Fibroblast of upper back skin (primary cell): ENCODE measurements at places on chromosomes 12 and 14.

DNA sequence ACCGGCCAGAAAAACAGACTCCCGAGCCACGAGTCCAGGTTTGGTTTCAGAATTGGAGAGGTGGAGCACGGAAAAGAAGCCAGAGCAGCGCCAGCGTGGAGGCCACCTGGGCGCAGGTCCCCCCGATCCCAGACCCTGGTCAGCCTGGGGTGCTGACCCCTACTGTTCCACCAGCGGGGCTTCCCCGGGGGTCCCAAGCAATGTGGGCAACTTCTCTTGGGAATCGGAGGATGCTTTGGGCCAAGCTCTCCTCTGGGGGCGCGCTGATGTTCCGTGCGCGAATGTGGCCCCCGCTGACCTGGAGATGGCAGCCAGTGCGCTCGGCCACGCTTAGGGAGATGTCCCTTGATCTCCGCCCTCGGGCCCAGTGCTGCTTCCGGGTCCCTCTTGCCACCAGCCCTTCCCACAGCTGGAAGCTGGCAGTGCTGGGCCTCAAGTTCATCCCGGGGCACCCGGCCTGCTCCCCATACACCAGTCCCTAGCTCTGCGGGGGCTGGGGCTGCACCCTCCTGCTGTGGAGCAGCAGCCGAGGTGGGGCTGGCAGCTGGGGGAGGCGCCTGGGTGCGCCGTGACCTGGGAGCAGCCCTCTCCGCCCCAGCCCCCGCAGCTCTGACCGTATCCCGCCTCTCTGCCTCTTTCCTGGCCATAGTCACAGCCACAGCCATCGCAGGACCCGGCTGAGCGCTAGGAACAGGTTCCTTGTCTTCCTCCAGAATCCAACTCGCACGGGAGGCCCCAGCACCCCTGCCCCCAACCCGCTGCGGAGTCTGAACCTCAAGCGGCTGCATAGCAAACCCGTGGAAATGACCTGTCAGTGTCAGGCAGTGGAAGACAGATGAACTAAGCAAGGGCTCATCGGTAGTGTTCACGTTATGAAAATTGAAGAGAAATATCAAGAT is 91.2 kb downstream of the RCOR1 start:
- no peak for DNase-seq

- DNase-seq = peak; percentile 12
These were observed 81.9 kb downstream of the CFAP54 start for GRCh38 chr12:96571101-96571862.

DNA sequence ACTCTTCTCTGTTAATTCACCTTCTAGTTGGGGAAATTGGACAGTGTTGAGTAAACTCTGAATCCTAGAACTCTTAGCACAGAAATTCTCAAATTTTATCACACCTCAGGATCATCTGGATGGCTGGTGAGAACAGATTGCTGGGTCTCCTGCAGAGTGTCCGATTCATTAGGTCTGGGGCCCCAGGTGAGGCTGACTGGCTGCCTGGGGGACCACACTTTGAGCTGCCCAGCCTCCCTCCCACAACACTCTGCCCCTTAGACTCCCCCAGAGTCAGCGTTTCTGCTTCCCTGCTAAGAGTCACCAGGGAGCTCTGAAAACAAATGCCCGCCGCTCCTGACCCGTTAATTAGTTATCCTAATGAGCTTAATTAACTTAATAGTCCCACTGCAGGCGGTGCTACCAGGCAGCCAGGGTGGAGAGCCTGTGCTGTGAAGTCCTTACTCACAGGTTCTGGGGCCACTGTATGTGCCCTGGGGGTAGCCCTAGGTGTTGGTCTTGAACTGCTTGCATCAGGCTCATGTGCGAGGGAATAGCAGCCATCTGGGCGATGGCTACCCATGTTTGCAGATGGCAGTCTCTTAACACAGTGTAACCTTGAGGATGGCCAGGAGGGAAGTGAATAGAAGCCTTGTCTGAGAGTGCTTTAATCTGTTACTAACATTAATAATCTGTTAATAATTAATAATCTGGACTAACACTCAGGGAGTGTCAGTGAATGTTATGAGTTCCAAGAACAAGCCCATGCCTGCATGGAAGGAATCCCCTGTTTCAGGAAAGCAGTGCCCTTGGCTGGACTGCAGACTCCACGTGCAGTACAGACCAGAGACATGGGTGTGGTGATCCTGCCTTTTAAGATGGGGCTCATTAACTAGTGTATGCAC is 35.6 kb downstream of the AACS start:
- no peak for DNase-seq

- no peak for DNase-seq
These were observed 43.9 kb downstream of the CCDC88C start for GRCh38 chr14:91373591-91374254.

- no peak for DNase-seq
These were observed 20.5 kb downstream of the OR10G2 start for GRCh38 chr14:21614240-21614639.

DNA sequence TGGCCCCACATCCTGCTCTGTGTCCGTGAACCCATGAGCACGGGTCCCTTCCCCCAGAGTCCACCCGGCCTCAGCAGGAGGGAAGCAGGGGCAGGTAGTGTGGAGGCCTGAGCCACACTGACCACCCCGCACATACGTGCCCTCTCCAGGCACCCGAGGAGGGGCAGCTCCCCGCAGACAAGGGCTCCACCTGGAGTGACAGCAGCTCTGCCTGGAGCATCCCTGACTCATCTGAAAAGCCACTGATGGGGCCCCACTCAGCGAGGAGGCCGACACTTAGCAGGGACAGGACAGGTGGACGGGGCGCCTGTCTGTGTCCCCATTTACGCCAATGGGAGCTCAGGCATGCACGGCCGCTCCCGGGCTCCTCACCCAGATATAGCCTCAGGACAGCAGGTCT is 237.6 kb upstream of the SFSWAP start:
- no peak for DNase-seq

- DNase-seq = no peak
These were observed 286.9 kb downstream of the ERC1 start for GRCh38 chr12:1277905-1278304.

DNA sequence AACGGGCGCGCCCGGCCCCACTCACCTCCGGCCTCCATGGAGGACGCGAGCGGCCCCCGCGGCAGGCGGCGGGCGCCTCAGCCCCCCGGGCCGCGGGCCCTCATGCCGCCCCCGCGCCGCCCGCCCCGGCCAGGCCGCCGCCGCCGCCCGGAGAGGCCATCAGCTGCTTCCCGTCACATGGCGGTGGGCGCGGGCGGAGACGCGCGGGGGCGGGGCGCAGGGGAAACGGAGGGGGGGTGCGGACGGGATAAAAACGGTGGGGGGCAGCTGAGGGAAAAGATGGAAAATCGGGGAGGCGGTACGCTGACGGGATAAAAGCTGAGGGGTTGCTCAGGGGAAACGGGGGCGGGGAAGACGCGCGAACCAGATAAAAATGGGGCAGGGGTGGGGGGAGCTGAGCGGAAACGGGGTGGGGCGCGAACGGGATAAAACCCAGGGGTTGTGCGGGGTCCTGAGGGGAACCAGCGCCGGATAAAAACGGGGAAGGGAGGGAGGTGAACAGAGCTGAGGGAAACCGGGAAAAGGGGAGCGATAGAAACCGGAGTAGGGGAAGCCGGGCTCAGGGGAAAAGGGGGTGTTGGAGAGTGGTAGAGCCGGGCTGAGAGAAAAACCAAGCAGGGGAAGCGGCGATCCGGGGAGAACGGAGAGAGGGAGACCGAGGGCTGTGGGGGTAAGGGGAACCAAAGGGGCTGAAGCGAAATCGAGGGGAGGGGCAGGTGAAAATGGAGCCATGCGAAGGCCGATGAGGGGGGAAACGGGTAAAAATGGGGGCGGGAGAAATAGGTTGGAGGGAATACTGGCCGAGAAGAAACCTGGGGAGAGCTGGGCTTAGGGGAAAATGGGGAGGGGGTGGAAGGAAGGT is at the start of gene WSB2:
Gene WSB2, minus strand, starts transcription at position 169 of the 862 bp plus-strand sequence. Its CDS starts 131 bp downstream, at position 38.
- peak; percentile 64 for DNase-seq

- DNase-seq = no peak
These were observed 706.9 kb upstream of the STXBP6 start for GRCh38 chr14:25756876-25757275.

GRCh38 chr12:21165048-21165447 is 34.1 kb downstream of the SLCO1B1 start:
- no peak for DNase-seq

GRCh38 chr14:70856851-70857495 is 47.7 kb upstream of the MAP3K9 start:
- peak; percentile 98 for DNase-seq

DNA sequence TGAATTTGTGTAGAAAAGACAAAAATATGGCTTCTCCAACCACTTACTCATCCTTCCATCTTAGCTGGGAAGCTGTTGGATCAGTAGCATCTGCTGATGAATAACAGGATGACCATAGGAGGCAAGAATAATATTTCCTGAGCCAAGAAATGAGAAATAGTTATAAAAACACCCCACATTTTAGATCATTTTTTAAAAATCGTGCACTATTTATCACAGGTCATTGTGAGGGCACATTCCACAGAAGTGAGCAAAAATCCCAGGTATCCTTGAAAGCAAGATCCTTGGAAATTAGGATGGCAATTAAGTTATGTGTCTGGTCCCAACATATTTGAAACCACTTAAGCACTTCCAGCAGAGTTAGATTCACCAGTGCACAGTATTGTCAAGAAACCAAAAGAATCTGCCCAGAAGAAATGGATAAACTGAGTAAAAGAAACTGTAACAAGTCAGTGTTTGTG is 8.4 kb downstream of the FAR2 start:
- peak; percentile 78 for DNase-seq

DNA sequence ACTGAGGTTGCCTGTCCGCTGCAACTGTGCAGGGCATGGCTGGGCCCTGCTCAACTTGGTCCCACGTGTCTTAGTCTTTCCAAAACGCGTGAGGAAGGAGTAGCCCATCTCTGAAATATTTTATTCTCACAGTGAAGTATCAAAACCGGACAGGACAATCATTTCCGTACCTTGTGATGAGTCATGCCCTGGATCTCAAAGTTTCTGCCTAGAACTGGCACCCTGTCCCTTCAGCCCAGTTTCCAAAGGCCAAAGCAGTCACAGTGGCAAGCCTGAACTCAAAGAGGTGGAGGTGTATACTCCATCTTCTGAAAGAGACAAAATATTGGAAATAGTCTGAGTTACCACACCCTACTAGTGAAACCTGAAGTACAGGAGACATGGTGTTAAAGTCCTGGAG is 28.5 kb upstream of the SRGAP1 start:
- DNase-seq = no peak

DNA sequence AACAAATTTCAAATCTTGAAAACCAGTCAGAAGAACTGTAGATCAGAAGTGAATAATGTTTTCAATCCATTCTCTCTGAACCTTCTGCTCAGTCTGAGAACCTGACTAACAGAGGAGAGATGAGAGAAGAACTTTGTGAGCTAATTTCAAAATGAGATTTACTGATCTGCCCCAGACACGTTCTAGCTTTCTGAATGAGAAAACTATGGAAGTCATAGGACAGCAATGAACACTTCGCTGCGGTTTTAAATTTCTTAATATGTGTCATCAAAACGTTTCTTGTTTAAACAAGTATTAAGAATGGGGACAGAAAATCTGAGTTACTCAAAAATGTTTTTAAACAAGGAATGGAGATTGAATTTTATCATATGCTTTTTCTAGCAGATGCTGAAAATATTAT is 66.6 kb upstream of the FAR2 start:
- DNase-seq = no peak

DNA sequence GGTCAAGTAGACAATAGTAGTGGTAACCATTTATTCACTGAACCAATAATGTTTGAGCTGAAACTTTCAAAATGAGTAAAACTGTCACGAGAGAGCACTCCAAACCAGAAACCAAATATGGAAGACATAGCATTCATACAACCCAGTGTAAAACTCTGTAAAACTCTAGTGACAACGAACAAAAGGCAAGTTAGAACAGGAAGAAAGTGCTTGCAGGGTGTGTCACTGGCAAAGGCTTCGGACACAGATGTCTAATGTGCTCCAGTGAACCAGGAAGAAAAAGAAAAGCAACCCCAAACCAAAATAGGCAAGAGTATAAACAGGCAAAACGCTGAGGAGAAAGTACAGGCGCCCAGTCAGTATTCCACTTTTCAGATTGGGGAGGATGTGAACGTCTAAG is 79.3 kb upstream of the FZD10 start:
- DNase-seq = no peak

DNA sequence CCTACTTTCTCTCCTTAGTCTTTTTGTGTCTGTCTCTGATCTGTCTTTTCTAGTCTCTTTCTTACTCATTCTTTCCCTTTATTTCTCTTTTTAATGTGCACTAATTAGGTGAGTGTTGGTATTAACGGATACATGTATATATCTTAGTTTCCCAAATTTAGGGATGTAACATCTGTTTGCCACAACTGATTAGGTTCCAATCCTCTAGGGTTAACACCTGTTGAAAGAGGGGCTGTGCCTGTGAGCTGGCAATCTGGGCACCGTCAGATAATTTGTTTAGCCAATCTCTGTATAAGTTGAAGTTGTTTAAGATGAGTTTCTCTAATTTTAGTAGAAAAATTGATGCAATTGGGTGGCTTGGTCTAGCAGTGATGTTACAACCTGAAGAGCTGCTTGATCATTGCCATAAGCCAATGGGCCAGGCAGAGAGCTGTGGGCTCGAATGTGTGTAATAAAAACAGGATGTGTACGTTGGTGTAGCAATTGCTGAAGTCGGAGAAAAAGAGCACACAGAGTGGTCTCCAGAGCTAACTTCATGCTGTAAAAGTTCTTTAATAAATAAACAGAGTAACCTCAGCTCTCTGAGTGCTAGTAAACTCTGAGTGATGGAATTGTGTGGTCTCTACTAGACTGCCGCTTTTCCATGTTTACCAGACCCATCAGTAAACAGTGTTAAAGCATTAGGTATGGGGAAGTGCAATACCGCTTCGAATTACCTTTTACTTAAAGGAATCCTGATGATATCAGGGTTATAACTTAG is 18.3 kb upstream of the LYZ start:
- DNase-seq = no peak

- DNase-seq = no peak
These were observed 575.5 kb downstream of the PRKD1 start for GRCh38 chr14:29351996-29352705.

GRCh38 chr14:58712357-58712756 is 74.6 kb downstream of the DACT1 start:
- no peak for DNase-seq

DNA sequence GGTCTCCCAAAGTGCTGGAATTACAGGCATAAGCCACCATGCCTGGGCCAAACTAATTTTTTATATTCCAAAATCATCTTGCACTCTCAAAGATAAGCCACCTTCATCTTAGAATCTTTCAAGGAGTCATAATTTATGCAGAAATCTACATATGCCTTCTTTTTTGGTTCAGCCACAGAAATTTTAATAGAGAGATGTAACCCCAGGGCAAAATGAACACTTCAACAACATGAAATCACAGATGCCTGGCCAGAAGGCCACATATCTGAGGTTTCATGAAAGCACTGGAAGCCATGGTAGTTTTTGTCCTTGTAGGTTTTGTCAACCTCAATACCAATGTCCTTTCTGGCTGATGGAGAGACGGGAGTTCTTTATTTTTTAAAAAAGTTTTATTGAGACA is 9.8 kb downstream of the SUPT16H start:
- DNase-seq = no peak

GRCh38 chr12:64744422-64745258 is 14.6 kb downstream of the GNS start:
- no peak for DNase-seq
